Liver (tissue), 10 donors: ENCODE measurements at places on chromosomes 1 and 21. TPM values are rescaled to one million over a fixed set of nuclear protein-coding genes. Genes with fewer than 3 reads are reported as not detected.

DNA sequence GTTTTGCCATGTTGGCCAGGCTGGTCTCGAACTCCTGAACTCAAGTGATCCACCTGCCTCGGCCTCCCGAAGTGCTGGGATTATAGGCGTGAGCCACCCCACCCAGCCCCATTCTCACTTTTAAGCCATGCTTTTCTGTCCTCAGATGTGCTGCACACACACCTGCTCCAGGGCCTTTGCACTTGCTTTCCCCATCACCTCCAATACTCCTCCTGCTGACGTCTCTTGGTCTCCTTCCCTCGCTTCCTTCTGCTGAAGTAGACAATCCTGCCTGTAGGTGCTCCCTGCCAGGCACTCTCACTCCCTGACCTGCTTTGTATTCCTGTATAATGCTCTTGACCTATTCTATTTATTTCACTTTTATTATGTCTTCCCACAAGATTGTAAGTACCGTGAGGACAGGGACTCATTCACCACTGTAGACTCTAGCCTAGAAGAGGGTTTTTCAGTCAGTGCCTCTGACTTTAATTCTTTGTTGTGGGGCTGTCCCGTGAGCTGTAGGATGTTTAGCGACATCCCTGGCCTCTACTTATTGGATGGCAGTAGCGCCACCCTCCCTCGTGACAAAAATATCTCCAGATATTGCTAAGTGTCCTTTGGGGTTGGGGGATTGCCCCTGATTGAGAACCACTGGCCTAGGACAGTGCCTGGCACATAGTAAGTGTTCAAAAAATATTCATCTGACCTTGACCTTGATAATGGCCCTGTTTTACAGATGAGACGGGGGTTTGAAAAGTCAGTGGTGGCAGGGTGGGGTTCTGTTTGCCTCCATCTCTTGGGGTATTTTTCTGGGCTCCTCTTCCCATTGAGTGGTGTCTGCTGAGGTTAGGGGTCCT, 4.6 kb downstream of the TNFRSF1B start:
- no peak for DNase-seq
- H3K36me3 ChIP-seq = no peaks in the 10 kb centered on the region
- no peak overlapping the region for H3K4me3 ChIP-seq
- H3K27me3 ChIP-seq = no peaks in the 10 kb centered on the region
- H3K27ac ChIP-seq = peak overlapping the region; percentile 30

DNA sequence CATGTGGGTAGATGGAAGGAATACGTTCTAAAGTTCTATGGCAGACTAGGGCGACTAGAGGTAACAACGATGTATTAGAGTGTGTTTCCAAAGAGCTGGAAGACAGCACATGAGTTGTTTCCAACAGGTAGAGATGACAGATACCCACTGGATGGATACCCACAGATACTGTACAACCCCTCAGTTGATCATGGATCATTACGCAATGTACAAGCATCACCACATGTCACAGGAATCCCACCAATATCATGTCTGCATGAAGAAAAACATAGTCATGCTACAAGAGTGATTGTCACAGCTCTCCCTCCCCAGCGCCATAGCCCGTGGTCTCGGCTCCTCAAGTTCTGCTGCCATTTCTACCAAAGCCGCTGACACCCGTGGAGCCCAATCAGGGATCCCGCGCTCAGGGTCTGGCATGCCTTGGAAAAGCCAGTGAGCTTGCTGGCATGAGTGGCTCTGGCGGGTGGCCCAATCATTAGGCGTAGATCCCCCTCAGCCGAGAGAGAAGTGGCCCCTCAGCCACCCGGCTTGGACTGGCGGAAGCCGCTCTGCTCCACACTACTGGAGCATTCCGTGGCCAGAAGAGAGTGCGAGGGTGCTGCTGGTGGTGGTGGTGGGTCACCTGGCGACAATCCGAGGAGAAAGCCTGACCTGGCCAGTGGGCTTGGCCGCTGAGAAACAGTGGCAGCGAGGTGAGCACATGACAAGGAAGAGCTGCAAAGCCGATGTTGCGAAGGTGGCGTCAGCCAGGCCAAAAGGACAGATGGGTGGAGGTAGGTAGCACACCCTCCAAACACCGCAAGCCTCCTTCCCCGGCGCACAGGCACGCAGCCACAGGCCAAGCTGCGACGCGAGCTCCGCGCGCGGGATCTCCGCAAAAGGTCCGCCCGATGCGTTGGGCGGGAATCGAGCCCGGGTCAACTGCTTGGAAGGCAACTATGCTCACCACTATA, 65.7 kb upstream of the FCGR2A start:
- no peak for DNase-seq
- no peaks in the 10 kb centered on the region for H3K36me3 ChIP-seq
- peaks cover 5% of the 10 kb centered on the region for H3K27me3 ChIP-seq
- peaks cover 9% of the 10 kb centered on the region for H3K4me1 ChIP-seq
- H3K4me3 ChIP-seq = peak overlapping the region; percentile 42

DNA sequence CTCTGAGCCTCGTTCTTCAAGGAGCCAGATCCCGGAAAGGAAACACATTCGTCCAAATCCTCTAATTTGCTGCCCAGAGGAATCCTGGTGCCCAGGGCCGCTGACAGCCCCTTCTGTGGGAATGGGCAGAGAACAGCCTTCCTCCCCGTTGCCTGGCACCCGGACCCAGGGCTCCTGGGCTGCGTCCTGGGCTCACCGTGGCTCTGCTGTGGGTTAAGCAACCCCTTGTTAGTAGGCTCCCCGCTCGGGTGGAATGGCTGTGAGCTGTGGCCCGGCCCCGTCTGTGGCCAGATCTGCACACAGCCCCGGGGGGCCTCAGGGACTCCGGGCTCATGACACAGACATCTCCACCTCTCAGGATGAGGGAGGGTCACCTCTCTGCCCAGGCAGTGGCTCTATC, 122.9 kb upstream of the ARHGEF16 start:
- no peaks in the 10 kb centered on the region for H3K36me3 ChIP-seq
- DNase-seq = no peak
- no peak overlapping the region for H3K4me3 ChIP-seq
- H3K27me3 ChIP-seq = peaks cover 2% of the 10 kb centered on the region

Gene DDX20
- total RNA-seq = 6.6 TPM

DNA sequence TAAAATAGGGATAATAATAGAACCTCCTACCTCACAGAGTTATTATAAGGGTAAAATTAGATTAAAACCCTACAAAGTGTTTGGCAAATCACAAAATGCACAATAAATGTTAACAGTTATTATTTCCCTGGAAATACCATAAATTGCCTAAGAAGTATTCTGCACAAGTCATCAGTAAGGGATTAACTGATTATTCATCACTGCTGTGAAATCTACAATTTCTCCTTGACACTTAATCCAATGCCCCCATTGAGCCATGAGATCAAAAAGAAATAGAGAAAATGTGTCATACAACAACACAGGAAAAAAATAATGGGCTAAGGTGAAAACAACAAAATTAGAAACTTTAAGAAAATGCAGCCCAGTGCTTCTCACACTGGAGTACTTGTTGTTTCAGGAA, 6.7 kb upstream of the SEC16B start:
- H3K36me3 ChIP-seq = peaks cover 1% of the 10 kb centered on the region
- H3K4me1 ChIP-seq = no peaks in the 10 kb centered on the region
- no peak overlapping the region for H3K27ac ChIP-seq
- no peak for DNase-seq

Gene TXNDC12
- total RNA-seq = 22.3 TPM

DNA sequence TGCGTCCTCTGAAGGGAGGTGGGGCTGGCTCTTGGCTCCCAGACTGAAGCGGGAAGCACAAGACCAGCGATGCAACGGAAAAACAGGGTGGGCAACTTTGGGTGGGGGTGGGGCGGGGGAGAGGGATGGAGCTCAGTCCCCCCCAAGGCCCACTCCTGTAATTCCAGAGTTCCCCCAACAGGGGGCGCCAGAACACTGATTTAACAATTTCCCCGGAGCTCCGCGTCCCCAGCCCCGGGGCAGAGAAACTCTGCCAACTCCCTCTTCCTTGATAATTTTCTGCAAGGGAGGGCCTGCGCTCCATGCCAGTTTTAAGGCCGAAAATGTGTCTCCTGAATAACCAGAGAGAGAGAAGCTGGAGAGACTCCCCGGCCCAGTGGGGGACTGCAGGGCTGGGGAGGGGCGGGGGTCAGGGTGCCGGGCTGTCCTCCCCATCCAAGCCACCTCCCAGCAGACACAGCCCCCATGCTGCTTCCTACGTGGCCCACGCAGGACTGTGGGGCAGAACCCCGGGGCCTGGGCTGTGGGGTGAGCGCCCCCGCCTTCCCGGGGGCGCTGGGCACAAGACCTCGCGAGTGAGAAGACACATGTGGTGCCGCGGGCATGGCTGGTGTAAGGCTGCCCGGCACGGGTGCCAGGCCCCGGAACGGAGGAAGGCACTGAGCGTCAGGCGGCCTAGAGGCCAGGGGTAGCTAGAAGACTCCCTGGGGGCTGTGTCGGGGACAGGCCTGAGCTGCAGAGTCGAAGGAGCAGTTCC, 51.4 kb downstream of the KIF21B start:
- H3K27ac ChIP-seq = no peak overlapping the region
- no peaks in the 10 kb centered on the region for H3K27me3 ChIP-seq
- DNase-seq = peak; percentile 64
- no peak overlapping the region for H3K4me3 ChIP-seq
- no peaks in the 10 kb centered on the region for H3K36me3 ChIP-seq

- no peak for DNase-seq
- peaks cover 3% of the 10 kb centered on the region for H3K4me1 ChIP-seq
- peaks cover 30% of the 10 kb centered on the region for H3K36me3 ChIP-seq
- no peak overlapping the region for H3K4me3 ChIP-seq
- no peaks in the 10 kb centered on the region for H3K27me3 ChIP-seq
- H3K27ac ChIP-seq = peak overlapping the region; percentile 30
These were observed 19.5 kb downstream of the SFPQ start for GRCh38 chr1:35173491-35173890.

GRCh38 chr1:17531343-17531681, 8.2 kb upstream of the ARHGEF10L start:
- H3K27ac ChIP-seq = no peak overlapping the region
- H3K4me3 ChIP-seq = no peak overlapping the region
- DNase-seq = no peak

Gene EPHA10
- under 0.01 TPM for total RNA-seq

- no peak overlapping the region for H3K4me3 ChIP-seq
- peaks cover 3% of the 10 kb centered on the region for H3K4me1 ChIP-seq
- DNase-seq = no peak
- H3K36me3 ChIP-seq = no peaks in the 10 kb centered on the region
- H3K27me3 ChIP-seq = no peaks in the 10 kb centered on the region
- H3K27ac ChIP-seq = no peak overlapping the region
These were observed 645 bp upstream of the TLR5 start for GRCh38 chr1:223143537-223144248.

- no peak for DNase-seq
These were observed 3.5 kb upstream of the TRIT1 start for GRCh38 chr1:39886757-39887231.

DNA sequence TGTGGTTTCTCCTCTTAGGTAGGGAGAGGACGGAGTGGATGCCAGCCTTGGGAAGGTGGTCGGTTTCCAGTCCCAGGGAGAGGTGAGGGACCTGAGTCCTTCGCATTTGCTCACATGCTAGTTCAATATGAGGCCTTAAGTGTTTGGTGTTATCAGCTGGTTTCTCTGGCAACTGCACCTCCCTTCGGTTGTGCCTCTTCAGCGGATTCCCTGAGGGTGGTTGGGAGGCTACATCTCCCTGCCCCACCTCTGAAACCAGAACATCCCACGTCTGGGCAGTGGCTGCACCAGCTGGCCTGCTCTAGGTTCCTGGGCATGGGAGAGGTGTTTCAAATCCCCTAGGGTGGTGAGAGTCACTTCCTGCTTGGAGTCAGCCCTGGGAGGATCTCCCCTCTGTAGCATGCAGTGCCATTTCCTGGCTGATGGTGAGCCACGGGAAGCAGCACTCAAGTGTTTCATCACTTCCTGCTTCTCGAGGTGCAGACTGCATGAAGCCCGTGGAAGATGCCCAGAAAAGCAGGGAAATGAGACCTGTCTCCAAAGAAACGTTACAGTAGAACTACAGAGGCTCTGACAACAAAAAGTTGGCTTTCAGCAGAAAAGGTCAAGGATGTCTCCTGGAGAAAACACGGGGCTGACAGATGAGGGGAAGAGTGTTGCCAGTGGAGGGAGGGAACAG, 4.5 kb downstream of the TMEM125 start:
- H3K36me3 ChIP-seq = no peaks in the 10 kb centered on the region
- DNase-seq = no peak
- no peak overlapping the region for H3K4me3 ChIP-seq
- peaks cover 8% of the 10 kb centered on the region for H3K4me1 ChIP-seq
- no peaks in the 10 kb centered on the region for H3K27me3 ChIP-seq

Gene RIPK4
- 22.6 TPM for total RNA-seq

Gene CDC20
- 0.25 TPM for total RNA-seq

GRCh38 chr1:11134898-11135266, 35.2 kb upstream of the EXOSC10 start:
- H3K4me3 ChIP-seq = no peak overlapping the region
- H3K36me3 ChIP-seq = peaks cover 32% of the 10 kb centered on the region
- no peaks in the 10 kb centered on the region for H3K27me3 ChIP-seq
- no peak for DNase-seq
- peak overlapping the region; percentile 62 for H3K27ac ChIP-seq

GRCh38 chr1:208709981-208710380, 465.8 kb upstream of the PLXNA2 start:
- H3K27me3 ChIP-seq = no peaks in the 10 kb centered on the region
- no peak overlapping the region for H3K4me3 ChIP-seq
- no peaks in the 10 kb centered on the region for H3K4me1 ChIP-seq
- no peak overlapping the region for H3K27ac ChIP-seq
- no peak for DNase-seq

- H3K27me3 ChIP-seq = no peaks in the 10 kb centered on the region
- no peak overlapping the region for H3K27ac ChIP-seq
- H3K36me3 ChIP-seq = peaks cover 2% of the 10 kb centered on the region
- DNase-seq = no peak
- H3K4me1 ChIP-seq = no peaks in the 10 kb centered on the region
These were observed 165.4 kb downstream of the PLXNA2 start for GRCh38 chr1:208078752-208079151.

Gene CA6
- not detected for total RNA-seq

Gene PPP2R5A
- total RNA-seq = 29.5 TPM

DNA sequence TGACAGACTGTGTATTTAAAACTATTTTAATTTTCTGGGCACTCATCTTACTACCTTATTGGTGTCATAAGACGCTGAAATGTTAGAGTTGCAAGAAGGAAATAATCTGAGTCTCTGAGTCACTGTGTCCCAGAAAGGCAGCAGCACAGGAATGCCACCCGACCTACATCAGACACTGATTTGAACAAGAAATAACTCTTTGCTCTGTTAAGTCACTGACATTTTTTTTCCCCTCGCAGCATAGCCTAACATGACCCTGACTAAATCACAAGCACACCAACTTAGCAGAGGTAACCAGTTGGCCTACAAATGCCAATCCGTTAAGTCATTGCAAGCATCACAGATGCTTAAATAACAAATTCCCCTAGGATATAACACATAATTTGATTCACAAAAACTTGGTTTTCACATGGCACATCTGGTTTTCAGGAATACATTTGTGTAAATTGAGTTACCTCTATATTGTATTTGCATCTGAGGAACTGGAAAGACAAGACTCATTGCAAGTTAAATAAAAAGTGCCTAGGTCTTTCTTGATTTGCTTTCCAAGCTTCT, 349.1 kb downstream of the SEC16B start:
- no peaks in the 10 kb centered on the region for H3K4me1 ChIP-seq
- no peaks in the 10 kb centered on the region for H3K36me3 ChIP-seq
- no peak for DNase-seq
